ENCODE measurements at places on chromosomes 7 and 10.

- DNase-seq = no peak
Measured at GRCh38 chr10:43899224-43899959, 250.7 kb upstream of the ZNF32 start.

- DNase-seq = no peak
Measured at GRCh38 chr7:34019301-34019790, 114.0 kb downstream of the BMPER start.

GRCh38 chr10:94085288-94085687 lies 91.6 kb downstream of the PLCE1 start:
- DNase-seq = no peak

DNA sequence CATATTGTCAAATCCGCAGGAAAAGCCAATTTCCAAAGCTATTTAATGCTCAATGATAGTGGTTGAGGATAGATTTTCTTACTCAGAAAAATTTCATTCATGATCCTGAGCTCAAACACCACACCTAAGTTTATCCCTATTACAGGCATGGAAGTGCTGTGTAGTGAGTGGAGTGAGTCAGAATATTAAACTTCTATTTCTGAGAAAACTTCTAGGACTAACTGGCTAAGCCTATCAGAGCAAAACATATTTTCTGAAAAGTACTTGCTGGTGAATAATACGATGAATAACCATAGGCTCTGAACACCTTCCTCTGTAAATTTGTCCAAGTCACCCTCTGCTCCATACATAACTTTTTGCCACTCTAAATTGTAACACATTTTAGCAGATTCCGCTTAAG lies 221.5 kb downstream of the SUGCT start:
- no peak for DNase-seq

DNA sequence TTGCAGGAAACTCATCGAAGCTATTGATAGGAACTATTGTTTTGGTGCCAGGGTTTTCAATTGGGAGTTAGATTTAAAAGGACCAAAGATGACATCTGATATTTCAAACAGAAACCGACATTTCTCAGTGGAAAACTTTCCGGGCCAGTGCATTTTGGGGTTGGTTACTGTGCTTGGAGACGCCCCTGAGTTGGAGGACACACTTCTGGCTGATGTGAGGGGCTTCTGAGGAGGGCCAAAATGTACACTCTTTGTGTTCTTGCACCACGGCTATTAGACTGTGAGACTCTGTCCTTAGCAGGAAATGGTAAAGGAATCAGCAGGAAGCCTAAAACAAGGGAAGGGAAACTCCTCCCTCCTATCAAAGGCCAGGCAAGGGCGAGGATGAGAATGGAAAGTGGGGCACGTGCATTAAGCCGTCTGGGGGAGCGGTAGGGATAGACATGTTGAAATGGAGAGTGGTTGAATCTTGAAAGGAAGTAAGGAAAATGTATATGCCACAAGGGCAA lies 1.8 kb upstream of the SRGN start:
- DNase-seq = no peak

DNA sequence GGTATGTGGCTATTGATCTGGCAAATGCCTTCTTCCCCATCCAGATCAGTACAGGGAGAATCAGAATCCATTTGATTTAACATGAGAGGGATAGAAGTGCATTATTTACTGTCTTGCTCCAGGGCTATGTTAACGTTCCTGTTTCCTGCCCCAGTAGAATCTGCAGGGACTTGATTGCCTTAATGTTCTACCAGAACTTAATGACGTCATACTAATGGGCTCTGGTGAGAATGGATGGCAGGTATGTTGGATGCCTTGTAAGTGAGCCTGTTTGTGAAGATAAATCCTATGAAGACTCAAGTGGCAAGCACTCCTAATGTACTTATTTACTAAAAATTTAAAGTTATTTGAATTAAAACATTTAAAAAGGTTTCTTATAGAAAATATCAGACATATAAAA lies 44.5 kb upstream of the CHCHD3 start:
- DNase-seq = no peak

DNA sequence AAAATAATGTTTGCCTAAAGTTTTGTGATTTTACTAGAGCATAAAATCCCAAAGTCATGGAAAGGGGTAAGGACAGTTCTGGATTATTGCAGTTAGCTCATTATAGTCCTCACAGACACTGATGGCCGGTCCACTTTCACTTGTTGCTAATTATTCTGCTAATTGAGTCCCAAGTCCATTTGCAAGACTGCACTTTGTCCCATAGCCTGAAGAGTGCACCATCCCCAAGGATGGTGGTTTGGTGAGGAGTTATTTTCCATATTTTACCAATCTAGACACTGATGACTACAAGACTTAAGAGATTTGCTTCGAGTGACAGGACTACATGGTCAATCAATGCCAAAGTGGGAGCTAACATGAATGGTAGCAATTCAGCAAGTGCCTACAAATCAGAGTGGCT lies 181.8 kb upstream of the CACNA2D1 start:
- no peak for DNase-seq

DNA sequence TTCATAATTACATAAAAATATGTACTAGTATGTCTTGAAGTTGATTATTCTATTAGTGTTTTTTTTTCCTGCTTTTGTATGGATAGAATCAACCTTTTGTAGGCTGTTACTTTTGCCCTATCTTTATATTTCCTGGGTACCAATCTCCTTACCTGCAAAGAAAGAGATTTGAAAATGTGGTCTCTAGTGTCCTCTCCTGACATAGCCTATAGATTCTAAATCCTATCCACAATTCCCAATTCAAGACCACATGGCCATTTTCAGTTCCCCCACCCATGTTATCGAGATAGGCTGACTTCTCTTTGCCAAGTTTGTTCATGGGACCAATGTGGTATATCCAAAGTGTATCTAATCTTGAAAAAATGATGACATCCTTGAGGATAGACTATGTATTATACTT lies 269.4 kb upstream of the SEMA3D start:
- DNase-seq = no peak

DNA sequence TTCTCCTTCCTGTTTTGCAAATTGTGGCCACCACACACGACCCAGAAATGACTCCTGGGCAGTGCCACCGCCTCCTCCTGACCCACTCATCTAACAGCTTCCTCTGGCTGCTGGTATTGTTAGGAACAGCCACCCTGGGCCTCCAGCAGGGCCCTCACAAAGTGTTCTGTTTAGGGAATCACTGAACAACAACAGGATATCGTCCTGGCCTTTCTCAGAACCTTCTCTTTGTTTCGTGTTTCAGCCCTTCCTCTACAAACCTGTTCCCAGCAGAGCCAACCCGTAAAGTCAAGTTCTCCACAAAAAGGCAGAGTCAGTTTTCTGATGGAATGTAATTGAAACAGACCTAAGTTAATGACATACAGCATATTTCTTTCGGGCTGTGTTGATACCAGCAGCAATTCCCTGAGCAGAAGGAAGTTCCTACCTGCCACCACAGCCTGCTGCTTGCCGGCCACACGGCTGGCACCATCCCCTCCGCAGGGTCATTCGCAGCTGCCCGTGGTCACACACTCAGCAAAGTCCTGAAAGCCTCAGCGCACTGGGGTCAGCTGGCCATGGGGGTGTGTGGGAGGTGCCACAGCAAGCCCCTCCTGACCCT lies 91.7 kb upstream of the PITRM1 start:
- DNase-seq = no peak

- DNase-seq = no peak
Measured at GRCh38 chr7:114931656-114932011, 9.7 kb downstream of the MDFIC start.

- no peak for DNase-seq
Measured at GRCh38 chr7:149884541-149884940, 10.8 kb downstream of the ATP6V0E2 start.

GRCh38 chr7:70182521-70182920 lies 584.2 kb downstream of the AUTS2 start:
- DNase-seq = no peak

DNA sequence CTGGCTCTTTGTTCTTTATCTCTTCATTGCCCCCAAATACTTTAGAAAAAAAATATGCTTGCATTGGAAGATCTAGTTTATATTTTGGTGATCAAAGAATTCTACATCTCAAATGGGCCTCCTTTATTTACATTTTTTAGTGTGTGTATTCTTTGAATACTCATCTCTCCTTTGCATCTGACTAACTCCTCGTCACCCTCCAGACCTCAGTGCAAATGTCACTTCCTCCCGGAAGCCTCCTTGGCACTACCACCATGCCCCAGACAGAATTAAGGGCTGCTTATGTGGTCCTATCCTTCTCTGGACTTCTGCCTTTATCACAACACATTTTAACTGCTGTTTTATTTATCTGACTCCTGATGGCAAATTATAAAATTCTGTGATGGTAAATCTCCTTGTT lies 52.0 kb upstream of the PPP1R3C start:
- DNase-seq = no peak

DNA sequence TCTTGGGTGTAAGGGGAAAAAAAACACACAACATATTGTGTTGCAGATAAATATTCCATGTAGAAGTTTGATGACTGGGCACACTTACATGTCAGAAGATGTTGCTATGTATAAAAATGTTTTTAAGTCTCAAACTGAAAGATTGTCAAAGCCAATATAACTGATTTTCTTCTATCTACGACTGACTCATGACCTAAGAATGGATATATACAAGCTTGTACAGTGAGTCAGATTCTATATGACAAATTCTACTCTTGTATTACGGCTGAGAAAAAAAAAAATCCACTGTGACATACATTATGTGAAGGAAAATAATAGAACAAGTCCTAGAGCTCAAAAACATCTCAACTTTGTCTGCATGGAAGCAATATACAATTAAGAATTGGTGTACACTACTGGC lies 343.0 kb upstream of the PCDH15 start:
- no peak for DNase-seq

DNA sequence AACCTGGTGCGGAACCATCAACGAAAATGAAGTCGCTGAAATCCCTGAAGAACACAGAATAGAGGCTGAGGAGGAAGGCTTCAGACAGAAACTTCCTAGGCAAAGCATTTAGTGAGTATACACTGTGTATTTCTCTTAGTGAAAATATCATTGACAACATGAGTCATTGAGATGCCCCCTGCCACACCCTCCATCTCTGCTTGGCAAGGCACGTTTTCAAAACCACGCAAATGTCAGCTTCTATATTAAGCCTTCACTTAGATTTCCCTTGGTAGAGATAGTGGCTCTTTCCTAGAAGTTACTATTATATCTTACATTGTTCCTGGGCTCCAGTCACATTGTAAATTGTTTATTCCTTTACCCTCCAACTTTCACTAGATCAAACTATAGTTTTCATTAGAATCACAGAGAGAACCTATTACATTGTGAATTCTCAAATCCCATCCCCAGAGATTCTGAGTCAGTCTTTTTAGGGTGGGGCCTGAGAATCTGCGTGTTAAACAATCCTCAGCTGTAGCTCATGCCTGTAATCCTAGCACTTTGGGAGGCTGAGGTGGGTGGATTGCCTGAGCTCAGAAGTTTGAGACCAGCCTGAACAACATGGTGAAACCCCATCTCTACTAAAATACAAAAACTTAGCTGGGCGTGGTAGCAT lies 4.6 kb upstream of the SKAP2 start:
- DNase-seq = no peak

GRCh38 chr10:91880310-91880709 lies 29.0 kb downstream of the FGFBP3 start:
- DNase-seq = no peak

DNA sequence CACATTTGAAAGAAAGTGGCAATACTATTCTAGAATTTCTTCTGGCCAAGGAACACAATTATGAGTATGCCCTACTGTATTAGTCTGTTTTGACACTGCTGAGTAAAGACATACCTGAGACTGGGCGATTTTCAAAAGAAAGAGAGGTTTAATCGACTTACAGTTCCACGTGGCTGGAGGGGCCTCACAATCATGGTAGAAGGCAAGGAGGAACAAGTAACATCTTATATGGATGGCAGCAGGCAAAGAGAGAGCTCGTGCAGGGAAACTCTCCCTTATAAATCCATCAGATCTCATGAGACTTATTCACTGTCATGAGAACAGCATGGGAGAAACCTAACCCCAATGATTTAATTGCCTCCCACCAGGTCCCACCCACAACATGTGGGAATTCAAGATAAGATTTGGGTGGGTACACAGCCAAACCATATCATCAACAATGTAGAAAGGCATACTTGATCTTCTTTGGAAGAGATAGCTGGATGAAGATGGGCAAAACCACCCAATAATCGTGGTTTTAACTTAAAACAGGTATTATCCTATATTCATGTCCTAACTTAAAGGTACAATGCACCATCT lies 113.9 kb downstream of the ETV1 start:
- DNase-seq = no peak

- DNase-seq = no peak
Measured at GRCh38 chr7:99791021-99791420, 7.0 kb upstream of the CYP3A4 start.

GRCh38 chr10:85720931-85721590 lies 645.5 kb downstream of the GRID1 start:
- no peak for DNase-seq

- DNase-seq = no peak
Measured at GRCh38 chr7:140674899-140675701, 2.4 kb downstream of the ADCK2 start.

- DNase-seq = no peak
Measured at GRCh38 chr7:47190462-47190861, 391.4 kb downstream of the TNS3 start.

GRCh38 chr10:66148312-66148711 lies 777.5 kb upstream of the LRRTM3 start:
- DNase-seq = no peak
